Activated CD4-positive, alpha-beta memory T cell treated with anti-CD3 and anti-CD28 coated beads, Interleukin-2, amount 10 ng/mL, durations not matched to agents 7 days and 5 days (primary cell): ENCODE measurements at places on chromosomes 11 and 22. TPM values are rescaled to one million over a fixed set of nuclear protein-coding genes. Genes with fewer than 3 reads are reported as not detected.

GRCh38 chr11:76135491-76135890 lies 70.8 kb downstream of the WNT11 start:
- H3K4me3 ChIP-seq = no peak overlapping the region
- no peak overlapping the region for H3K27ac ChIP-seq
- peaks cover 4% of the 10 kb centered on the region for H3K4me1 ChIP-seq
- no peak for DNase-seq
- no peaks in the 10 kb centered on the region for H3K27me3 ChIP-seq

GRCh38 chr11:79045800-79046304 lies 395.0 kb downstream of the TENM4 start:
- no peaks in the 10 kb centered on the region for H3K36me3 ChIP-seq
- no peak for DNase-seq
- no peaks in the 10 kb centered on the region for H3K4me1 ChIP-seq
- H3K27ac ChIP-seq = no peak overlapping the region

DNA sequence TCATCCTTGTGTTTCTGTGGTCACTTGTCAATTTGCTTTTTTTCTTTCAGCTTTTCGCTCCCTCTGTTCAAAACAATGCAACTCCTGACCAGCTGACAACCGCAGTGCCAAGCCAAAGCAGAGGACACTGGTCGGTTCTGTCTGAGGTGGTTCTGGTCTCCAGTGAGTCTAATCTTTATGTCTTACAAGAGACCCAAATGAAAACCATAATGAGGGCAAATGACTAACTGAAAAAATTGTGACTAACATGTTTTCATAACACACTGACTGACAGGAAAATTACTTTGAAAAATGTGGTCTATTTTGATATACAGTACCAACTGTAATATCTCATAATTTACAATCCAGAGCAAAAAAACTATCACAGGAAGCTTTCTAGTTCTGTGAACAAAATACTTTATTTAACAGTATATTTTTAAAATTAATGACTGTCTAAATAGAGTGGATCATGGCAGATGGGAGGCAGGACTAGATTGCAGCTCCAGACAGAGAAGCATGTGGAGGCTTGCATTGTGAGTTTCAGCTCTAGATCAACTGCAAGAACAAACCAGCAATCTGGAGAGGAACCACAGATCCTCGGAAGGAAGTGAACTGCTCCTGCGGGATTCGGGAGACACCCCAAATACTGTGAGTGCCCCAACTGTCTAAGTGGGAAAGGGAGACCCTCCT lies 311.8 kb downstream of the SBF2 start:
- no peaks in the 10 kb centered on the region for H3K36me3 ChIP-seq
- no peaks in the 10 kb centered on the region for H3K27me3 ChIP-seq
- no peak for DNase-seq
- H3K27ac ChIP-seq = no peak overlapping the region
- H3K4me1 ChIP-seq = no peaks in the 10 kb centered on the region
- H3K4me3 ChIP-seq = no peak overlapping the region

- H3K36me3 ChIP-seq = no peaks in the 10 kb centered on the region
- no peak for DNase-seq
- H3K27ac ChIP-seq = no peak overlapping the region
- no peaks in the 10 kb centered on the region for H3K4me1 ChIP-seq
Measured at GRCh38 chr11:87437133-87437843, 399.6 kb downstream of the TMEM135 start.

DNA sequence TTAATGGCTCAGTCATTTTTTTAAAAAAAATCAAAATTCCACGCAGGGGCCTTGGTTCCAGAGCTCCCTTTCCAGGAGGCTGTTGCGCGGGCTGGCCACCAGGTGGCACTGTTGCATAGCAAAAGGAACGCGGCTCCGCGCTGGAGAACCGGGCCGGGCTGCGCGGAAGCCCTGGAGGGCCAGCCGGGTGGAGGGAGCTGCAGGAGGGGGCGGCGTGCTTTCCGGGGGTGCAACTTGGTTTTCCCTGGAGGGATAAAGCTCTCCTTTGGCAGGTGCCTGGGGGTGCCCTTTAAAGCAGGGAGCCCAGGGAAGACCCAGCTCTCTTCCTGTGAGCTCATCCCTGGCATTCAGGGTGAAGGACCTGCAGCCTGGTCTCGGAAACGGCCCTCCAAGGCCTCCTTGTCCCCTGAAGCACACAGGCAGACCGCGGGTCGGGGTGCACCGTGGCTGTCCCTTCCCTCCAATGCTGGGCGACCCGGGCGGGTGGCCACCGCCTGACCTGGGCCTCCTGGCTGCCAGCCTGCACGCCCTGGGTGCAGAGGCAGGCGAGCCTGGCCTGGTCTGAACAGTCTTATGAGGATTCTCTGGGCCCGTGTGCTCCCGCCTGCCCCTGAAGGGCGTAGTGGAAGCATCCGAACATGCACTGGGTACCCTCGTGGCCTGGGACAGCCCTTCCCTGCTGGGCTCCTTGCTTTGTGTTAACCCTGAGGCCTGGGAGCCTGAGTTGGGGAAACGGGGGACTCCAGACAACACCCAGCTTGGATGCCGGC lies 23.4 kb downstream of the KRTAP5-5 start:
- H3K4me3 ChIP-seq = no peak overlapping the region
- H3K27ac ChIP-seq = no peak overlapping the region
- peaks cover 13% of the 10 kb centered on the region for H3K27me3 ChIP-seq

DNA sequence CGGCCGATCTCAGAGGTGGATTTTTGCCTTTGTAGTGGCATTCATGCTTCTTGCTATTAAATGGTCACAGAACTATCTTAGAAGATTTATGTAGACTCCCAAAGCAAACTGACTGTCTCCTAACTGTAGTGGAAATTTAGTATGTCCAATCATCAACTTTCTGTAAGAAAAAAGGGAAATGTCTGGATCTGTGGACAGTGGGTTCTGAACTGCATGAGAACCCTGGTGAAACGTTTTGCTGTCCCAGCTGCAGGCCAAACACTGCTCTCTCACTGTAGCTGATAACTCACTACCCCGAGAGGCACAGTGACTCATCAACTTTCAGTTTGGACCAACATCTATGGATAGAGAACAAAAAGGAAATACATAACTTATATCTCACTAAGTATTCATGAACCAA lies 387.1 kb downstream of the SOX6 start:
- no peak for DNase-seq
- no peaks in the 10 kb centered on the region for H3K36me3 ChIP-seq
- H3K4me3 ChIP-seq = no peak overlapping the region
- H3K27me3 ChIP-seq = no peaks in the 10 kb centered on the region
- H3K27ac ChIP-seq = no peak overlapping the region

- no peak overlapping the region for H3K4me3 ChIP-seq
- peaks cover 17% of the 10 kb centered on the region for H3K36me3 ChIP-seq
- DNase-seq = no peak
- H3K27ac ChIP-seq = no peak overlapping the region
Measured at GRCh38 chr11:2824851-2825250, 60.7 kb downstream of the CDKN1C start.

GRCh38 chr11:92848578-92848977 lies 120.9 kb upstream of the MTNR1B start:
- no peak overlapping the region for H3K4me3 ChIP-seq
- DNase-seq = no peak
- no peaks in the 10 kb centered on the region for H3K36me3 ChIP-seq
- no peaks in the 10 kb centered on the region for H3K4me1 ChIP-seq
- H3K27me3 ChIP-seq = no peaks in the 10 kb centered on the region
- no peak overlapping the region for H3K27ac ChIP-seq

- H3K27ac ChIP-seq = no peak overlapping the region
- H3K4me1 ChIP-seq = no peaks in the 10 kb centered on the region
- no peak overlapping the region for H3K4me3 ChIP-seq
- peaks cover 39% of the 10 kb centered on the region for H3K27me3 ChIP-seq
Measured at GRCh38 chr11:34773211-34773610, 143.0 kb downstream of the APIP start.

- DNase-seq = no peak
- peaks cover 5% of the 10 kb centered on the region for H3K36me3 ChIP-seq
- H3K27me3 ChIP-seq = no peaks in the 10 kb centered on the region
- no peak overlapping the region for H3K4me3 ChIP-seq
- no peak overlapping the region for H3K27ac ChIP-seq
- peaks cover 20% of the 10 kb centered on the region for H3K4me1 ChIP-seq
Measured at GRCh38 chr22:30205281-30206115, 41.1 kb downstream of the LIF start.

DNA sequence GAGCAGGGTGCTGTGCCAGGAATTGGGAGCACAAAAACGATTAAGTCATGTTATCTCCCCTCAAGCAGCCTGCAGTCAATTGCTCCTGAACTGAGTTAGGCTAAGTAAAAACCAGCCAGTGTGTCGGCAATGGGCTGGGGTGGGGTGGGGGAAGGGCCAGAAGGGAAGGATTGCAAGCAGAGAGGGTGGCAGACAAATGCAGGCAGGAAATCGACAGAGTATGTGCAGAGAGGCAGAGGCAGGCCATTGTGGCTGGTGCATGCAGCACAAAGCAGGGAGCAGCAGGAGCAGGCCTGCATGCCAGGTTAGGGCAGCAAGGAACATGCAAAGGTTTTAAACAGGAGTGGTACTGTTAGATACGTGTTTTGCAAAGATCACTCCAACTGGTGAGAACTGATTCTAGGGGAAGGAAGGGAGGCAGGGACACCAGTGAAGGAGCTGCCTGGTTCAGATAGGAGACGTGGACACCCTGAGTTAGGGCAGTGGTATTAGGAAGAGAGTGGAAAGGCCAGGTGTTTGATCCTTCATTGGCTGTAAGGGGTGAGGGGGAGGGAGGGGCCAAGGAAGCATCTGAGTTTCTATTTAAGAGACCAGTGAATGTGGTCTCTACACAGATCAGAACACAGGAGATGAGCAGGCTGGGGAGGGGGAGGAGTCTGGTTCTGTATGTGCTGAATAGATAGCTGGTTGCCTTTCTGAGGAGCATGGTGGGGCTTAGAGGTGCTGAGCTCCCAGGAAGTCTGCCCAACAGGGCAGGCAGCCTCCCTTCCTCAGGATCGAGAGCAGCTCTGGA lies 70.8 kb upstream of the PHOX2A start:
- no peak for DNase-seq
- no peak overlapping the region for H3K4me3 ChIP-seq
- H3K4me1 ChIP-seq = no peaks in the 10 kb centered on the region
- H3K27ac ChIP-seq = no peak overlapping the region
- H3K36me3 ChIP-seq = no peaks in the 10 kb centered on the region

DNA sequence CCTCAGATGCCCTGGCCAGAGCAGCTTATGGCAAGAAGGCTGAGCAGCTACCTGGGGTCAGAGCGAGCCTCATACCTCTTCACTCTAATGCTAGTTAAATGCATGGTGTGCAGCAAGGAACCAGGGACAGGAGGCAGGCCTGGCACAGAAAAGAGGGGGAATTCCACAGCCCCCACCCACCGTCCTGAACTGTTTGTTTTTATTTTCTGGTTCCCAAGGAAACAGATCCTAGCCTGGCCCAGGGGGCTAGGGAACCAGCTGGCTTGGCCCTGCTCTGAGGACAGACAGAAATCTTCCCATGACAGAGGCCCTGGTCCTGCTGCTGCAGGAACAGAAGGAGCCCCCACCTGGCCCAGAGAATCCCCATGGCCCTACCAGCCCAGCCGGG lies 40.4 kb downstream of the SLCO2B1 start:
- peaks cover 10% of the 10 kb centered on the region for H3K27me3 ChIP-seq
- DNase-seq = no peak
- no peak overlapping the region for H3K4me3 ChIP-seq
- H3K27ac ChIP-seq = no peak overlapping the region

GRCh38 chr11:126318574-126319373 lies 14.9 kb downstream of the DCPS start:
- H3K4me1 ChIP-seq = peaks cover 33% of the 10 kb centered on the region
- H3K4me3 ChIP-seq = no peak overlapping the region
- peak overlapping the region; percentile 78 for H3K27ac ChIP-seq
- peak; percentile 44 for DNase-seq

- H3K27ac ChIP-seq = peak within 1 kb of the TSS; percentile 94
- no peak for DNase-seq
- H3K4me1 ChIP-seq = peaks cover 25% of the 10 kb centered on the region
- peaks cover 6% of the 10 kb centered on the region for H3K27me3 ChIP-seq
Measured at GRCh38 chr11:95066716-95067038, at the start of gene SRSF8. TSS of gene SRSF8 (plus strand) at chr11:95066919. CDS start at chr11:95067227, 308 bp downstream.

- no peak for DNase-seq
- H3K27me3 ChIP-seq = no peaks in the 10 kb centered on the region
- H3K4me3 ChIP-seq = no peak overlapping the region
Measured at GRCh38 chr11:108316061-108316460, 93.2 kb downstream of the ATM start.

GRCh38 chr11:10488934-10489691 lies 34.0 kb downstream of the AMPD3 start:
- peaks cover 9% of the 10 kb centered on the region for H3K4me1 ChIP-seq
- H3K27me3 ChIP-seq = no peaks in the 10 kb centered on the region
- no peak overlapping the region for H3K27ac ChIP-seq
- H3K36me3 ChIP-seq = peaks cover 57% of the 10 kb centered on the region
- no peak for DNase-seq
- no peak overlapping the region for H3K4me3 ChIP-seq

- no peak for DNase-seq
- H3K36me3 ChIP-seq = peaks cover 20% of the 10 kb centered on the region
- H3K27ac ChIP-seq = peak overlapping the region; percentile 90
- H3K27me3 ChIP-seq = no peaks in the 10 kb centered on the region
- peak overlapping the region; percentile 75 for H3K4me3 ChIP-seq
- H3K4me1 ChIP-seq = peaks cover 56% of the 10 kb centered on the region
Measured at GRCh38 chr22:46777609-46777970, 15.1 kb downstream of the TBC1D22A start.

- DNase-seq = no peak
- no peak overlapping the region for H3K27ac ChIP-seq
- no peaks in the 10 kb centered on the region for H3K4me1 ChIP-seq
- H3K4me3 ChIP-seq = no peak overlapping the region
Measured at GRCh38 chr11:83979593-83979992, 693.4 kb upstream of the CCDC90B start.

CRYBA4 gene
- total RNA-seq = not detected

BARX2 gene
- not detected for total RNA-seq

PGM2L1 gene
- 9.3 TPM for total RNA-seq

TMEM191C gene
- 1.4 TPM for total RNA-seq

SERPING1 gene
- 0.93 TPM for total RNA-seq

LIF gene
- 94.6 TPM for total RNA-seq
